D341Med (cell line): ENCODE measurements at places on chromosomes 2 and 18.

GRCh38 chr2:40130251-40130994 lies 321.5 kb downstream of the SLC8A1 start:
- no peak for DNase-seq

GRCh38 chr18:9782073-9782857 lies 74.2 kb downstream of the RAB31 start:
- no peak for DNase-seq

DNA sequence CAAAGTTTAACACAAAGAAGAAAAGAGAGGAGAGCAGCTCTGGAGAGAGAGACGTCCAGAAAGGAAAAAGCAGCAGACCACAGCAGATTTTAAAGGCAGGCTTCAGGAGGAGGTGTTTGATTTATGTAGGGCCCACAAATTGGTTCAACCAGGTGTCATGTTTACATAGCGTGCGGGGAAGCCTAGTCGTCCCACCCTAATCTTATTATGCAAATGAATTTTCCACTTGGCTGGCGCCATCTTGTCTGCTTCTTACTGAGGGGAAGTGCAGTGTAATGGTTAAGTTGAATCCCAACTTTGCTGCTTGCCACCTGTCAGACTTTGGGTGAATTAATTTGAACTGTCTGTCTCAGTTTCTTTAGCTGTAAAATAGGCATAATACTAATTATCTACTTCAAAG lies 282.4 kb upstream of the CYRIA start:
- DNase-seq, result peak; percentile 27

GRCh38 chr2:105631011-105631410 lies 113.7 kb upstream of the NCK2 start:
- no peak for DNase-seq

DNA sequence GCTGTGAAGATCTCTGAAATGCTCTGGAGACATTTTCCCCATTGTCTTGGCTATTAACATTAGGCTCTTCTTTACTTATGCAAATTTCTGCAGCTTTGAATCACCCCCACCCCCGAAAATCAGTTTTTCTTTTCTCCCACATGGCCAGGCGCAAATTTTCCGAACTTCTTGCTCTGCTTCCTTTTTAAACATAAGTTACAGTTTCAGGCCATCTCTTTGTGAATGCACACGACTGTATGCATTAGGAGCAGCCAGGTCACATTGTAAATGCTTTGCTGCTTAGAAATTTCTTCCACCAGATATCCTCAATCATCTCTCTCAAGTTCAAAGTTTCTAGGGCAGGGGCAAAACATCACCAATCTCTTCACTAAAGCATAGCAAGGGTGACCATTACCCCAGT lies 106.8 kb downstream of the PARD3B start:
- DNase-seq, result no peak

- no peak for DNase-seq
These were observed 68.3 kb upstream of the MYT1L start for GRCh38 chr2:2399396-2399795.

GRCh38 chr2:239393388-239393940 lies 7.4 kb downstream of the HDAC4 start:
- no peak for DNase-seq

DNA sequence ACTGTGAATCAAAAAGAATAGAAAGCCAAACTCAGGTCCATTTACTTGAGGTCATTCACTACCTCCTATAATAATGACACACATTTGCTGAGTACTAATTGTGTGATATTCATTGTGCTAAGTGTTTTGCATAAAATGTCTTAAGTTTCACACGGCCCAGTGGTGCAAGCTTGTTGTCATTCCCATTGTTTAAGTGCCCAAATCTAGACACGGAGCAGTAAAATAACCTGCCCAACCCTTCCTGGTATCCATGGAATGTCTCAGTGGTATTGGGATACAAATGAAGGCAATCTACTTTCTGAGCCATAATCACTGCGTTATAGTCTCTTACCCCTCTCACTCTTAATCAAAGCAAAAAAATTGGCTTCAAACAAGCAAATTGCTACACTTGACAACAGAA lies 233.3 kb downstream of the NCKAP5 start:
- DNase-seq, result no peak

- no peak for DNase-seq
These were observed 76.2 kb upstream of the STK39 start for GRCh38 chr2:168323529-168324021.

DNA sequence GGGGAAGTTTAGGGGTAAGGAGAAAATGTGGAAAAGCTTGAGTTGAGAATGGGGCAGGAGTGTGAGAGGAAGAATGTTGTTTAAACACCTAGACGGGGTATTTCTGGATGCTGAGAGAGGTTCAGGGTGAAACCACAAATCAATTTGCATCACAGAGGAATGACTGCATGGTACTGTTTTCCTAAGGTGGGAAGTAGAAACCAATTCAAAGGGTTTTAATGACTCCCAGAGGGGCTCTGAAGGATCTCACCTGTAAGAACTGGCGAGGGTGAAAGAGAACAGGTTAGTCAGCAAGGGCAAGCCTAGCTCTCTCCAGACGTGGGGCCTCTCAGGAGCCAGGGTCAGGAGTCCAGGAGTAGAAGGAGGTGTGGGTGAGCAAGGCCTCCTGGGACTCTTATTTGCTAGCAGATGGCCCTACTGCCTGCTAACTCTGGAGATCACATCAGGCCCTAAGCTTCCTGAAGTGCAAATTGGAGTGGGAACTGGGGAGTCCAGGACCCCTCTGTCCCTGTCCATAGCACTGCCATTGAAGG lies 133.0 kb upstream of the CELF4 start:
- no peak for DNase-seq

- no peak for DNase-seq
These were observed 79.6 kb downstream of the GAREM1 start for GRCh38 chr18:32391126-32391525.

DNA sequence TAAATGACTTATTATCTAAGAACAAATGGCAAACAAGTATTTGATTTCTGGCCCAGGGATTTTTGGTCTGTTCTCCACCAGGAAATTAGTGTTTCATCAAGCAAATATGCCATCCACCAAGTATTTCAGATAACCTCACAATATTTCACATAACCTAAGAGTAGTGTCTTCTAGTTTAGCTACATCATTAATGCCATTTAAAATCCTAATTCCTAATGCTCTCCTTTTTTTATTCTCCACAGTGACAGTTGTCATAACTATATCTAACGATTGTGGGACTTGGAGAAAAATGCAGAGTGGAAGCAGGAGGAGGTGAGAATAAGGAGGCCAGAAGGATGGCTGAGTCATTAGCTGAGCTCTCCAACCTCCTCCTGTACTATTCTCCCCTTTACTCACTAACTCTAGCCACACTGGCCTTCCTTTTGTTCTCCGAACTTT lies 58.5 kb upstream of the CTLA4 start:
- no peak for DNase-seq

DNA sequence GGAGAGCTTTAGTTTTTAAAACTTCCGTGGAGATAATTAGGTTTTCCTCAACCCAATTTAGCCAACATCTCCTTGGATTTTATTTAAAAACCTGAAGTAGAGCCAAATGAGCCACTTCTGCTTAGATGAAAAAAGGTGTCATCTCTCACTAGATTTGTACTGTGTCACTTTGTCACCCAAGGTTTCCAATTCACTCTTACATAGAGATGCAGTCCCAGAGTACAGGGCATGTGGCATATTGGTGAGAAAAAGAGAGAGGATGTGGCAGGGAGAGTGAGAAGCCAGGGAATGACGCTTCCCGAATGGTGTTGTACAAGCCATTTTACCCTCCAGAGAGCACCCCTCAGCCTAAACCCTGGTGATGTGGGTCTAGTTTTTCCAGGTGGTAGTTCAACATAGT lies 44.4 kb upstream of the CTLA4 start:
- DNase-seq, result no peak

GRCh38 chr2:21773168-21773567 lies 649.4 kb downstream of the TDRD15 start:
- DNase-seq, result no peak

DNA sequence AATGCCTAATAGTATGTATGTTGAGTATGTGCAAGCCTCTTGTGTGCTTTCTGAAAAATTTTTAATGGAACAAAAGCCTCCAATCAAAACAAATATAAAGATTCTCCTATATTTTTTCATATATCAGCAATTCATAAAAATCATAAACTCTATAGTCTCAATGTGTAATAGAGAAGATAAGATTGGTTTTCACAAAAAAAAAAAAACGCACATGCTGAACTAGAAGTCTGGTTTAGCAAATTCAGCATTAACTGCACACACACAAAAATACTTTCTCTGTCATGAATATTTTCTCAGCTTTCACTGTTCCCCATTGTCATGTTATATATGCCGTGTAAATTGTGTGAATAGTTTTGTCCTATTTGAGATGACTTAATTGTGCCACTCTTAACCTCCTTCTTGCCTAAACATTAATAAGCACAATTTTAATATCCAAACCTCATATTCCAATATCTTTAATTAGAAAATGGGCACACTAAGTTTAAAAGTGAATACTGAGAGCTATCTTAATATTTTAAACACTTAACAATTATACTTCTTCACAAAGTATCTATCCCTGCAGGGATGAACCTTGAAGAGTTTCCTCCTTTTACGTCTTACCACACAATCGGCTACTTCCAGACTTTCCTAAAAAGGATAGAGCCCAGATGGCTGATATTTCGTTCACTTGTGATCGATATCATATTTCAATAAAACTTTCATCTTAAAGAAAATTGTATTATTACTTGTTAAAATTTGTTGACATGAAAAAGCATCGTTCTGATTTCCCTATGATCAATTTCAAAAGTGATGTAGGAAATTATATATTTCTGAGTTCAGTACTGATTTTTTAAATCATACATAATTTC lies 242.7 kb downstream of the TCF4 start:
- no peak for DNase-seq

GRCh38 chr2:204483608-204484081 lies 61.6 kb upstream of the PARD3B start:
- DNase-seq, result no peak

GRCh38 chr2:129233166-129233565 lies 746.3 kb upstream of the RAB6C start:
- DNase-seq, result no peak

- DNase-seq, result no peak
These were observed 90.5 kb downstream of the HNRNPLL start for GRCh38 chr2:38512211-38512610.

DNA sequence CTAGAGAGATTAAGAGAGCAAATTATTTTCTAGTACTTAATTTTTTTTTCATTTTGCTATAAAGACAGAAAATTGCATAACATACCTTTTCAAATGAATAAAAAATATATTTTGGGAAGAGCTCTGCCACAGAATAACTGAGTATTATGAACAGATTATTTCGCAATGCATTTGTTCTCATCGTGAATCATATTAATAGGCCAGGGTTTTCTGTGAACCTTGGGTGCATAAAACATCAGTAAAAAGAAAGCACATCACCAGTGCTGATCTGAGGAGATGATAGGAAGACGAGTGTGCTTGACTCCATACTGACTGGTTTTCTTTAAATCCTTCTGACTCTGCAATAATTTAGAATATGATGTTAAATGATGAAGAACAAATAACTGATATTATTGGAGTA lies 409.1 kb downstream of the CPS1 start:
- DNase-seq, result no peak
